ENCODE measurements at places on chromosomes 13 and 19. TPM values are rescaled to one million over a fixed set of nuclear protein-coding genes. Genes with fewer than 3 reads are reported as not detected.
A peak's percentile ranks its signal among the peaks of the same experiment; 100 is the strongest.

Gene FXYD1
- total RNA-seq: 202 TPM

Gene RFPL4AL1
- total RNA-seq: not detected

- no peak for DNase-seq
These were observed 81.5 kb upstream of the FAM216B start for GRCh38 chr13:42699912-42700311.

- no peak for DNase-seq
These were observed 196.6 kb upstream of the GPR12 start for GRCh38 chr13:26957182-26957581.

DNA sequence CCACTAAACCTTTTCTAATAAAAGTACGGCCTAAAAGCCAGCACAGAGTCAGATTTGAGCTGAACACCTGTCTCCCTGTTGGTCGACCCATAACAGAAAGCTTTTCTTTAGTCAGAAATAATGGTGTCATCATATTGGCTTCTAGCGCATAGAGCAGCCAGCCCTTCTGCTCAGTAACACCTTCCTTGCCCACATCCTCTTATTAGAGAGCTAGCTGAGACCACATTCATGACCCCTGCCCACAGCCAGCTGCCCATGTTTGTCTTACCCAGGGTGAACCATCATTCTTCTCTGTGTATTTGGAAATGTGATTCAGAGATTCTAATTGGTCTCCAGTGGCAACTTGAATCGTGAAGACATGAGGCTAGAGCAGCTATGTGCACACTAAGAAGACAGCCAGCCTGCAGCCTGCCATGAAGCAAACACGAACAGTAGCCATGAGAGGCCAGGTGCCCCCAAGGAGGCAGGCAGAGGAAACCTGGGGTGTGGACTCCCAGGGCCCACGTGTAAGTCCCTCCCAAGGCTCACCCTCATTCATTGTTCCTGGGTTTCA lies 82.3 kb upstream of the PDCD5 start:
- no peak for DNase-seq

- peak; percentile 72 for DNase-seq
These were observed 1.5 kb upstream of the ASPDH start for GRCh38 chr19:50515168-50515561.

Gene KIR2DL4
- not detected for total RNA-seq

Gene CADM4
- total RNA-seq: 2.9 TPM

Gene B3GNT3
- 1.9 TPM for total RNA-seq

Gene ZNF358
- 61.1 TPM for total RNA-seq

- no peak for DNase-seq
These were observed 1.7 kb downstream of the B3GNT8 start for GRCh38 chr19:41425174-41426115.

- no peak for DNase-seq
These were observed 4.0 kb upstream of the FTL start for GRCh38 chr19:48961051-48961649.

GRCh38 chr19:3084943-3085342 lies 9.2 kb upstream of the GNA11 start:
- no peak for DNase-seq

Gene PSPC1
- 44.9 TPM for total RNA-seq

Gene CDADC1
- 9.9 TPM for total RNA-seq

GRCh38 chr13:78032132-78032531 lies 113.5 kb upstream of the EDNRB start:
- DNase-seq: no peak
